ENCODE measurements at places on chromosomes 13 and 19.

DNA sequence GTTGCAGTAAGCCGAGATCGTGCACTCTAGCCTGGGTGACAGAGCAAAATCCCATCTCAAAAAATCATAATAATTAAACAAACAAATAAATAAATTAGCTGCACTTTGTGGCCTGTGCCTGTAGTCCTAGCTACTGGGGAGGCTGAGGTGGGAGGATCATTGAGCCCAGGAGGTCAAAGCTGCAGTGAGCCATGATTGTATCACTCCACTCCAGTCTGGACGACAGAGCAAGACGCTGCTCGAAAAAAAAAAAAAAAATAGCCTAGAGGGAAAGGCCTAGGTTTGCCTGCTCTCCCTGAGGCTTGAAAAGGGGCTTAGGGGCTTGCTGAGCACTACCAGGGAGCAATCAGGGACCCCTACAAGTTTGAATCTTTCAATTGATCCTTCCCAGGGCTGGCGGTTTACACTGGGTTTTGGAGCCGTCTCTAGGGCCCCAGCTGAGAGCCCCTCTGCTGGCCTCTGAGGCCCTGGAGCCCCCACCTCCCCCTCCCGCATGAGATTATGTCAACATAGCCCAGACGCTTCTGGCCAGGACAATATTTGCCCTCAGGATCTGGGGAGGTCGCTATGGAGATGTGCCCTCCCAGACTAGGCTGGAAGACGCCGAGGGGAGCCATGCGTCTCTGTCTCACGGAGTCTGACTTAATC is 10.4 kb upstream of the GIPR start:
- DNase-seq = no peak

DNA sequence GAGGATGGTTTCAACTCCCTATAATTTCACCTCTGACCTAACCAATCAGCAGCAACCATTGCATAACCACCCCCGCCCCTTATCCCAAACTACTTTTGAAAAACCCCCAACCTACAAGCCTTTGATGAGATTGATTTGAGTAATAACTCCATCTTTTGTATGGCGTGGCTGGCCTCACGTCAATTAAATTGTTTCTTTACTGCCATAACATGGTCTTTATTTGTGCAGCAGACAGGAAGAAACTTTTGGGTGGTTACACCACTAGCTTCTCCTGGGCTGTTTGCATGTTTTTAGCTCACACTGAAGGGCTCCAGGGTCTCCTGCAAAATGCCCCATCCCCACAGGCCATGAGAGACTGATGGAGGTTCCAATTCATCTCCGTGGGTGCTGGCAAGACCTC is 34.0 kb upstream of the PEG3 start:
- no peak for DNase-seq

- DNase-seq = no peak
These were observed 5.1 kb downstream of the ZNF599 start for GRCh38 chr19:34767951-34768350.

DNA sequence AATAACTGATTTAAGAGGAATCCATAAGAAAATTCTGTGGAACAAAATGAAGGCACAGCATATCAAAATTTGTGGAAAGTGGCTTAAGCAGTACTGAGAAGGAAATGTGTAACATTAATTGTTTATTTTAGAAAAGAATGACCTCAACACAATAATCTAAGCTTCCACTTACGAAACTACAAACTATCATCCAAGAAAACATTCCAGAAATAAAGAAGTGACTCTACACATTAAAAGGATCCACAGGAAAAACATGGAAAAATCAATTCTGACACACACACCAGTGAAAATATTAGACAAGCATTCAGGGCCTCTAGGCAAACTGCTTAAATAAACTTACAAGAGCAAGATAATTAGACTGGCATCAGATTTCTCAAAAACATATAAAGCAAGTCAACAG is 14.0 kb downstream of the EXOSC8 start:
- DNase-seq = no peak

DNA sequence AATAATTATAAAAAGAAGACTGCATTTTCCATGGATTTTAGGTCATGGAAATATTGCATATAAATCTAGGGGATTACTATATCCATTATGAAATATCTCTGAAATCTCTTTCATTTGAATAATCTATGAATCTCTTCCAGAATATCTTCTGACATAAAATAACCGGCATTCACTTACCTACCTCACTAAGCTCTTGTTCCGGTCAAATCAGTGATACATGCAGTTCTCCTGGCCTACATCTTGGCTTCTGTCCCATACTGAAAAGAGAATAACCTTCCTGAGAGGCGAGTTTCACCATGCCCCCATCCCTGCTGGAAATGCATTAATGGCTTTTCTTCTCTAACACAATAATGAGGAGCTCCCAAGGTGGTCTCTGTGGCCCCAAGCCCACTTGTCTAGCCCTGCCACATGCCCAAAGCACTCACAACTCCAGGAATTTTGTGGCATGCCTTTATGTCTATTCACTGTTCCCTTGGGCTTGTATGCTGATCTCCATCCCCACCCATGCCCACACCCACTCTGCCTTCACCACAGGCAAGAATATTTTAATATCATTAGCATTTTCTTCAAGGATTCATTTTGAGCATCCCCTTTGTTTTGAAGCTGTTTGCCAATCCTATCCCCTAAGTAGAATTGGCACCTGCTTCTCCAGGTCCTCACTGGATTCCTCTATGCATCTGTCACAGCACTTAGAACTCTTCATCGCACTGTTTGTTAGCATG is 401.6 kb downstream of the COG6 start:
- no peak for DNase-seq

GRCh38 chr19:1275976-1276627 is 772 bp downstream of the FAM174C start:
- no peak for DNase-seq

- no peak for DNase-seq
These were observed 261.1 kb downstream of the TBC1D4 start for GRCh38 chr13:75220861-75221260.

- DNase-seq = peak; percentile 3
These were observed 61.8 kb downstream of the AKAP11 start for GRCh38 chr13:42333613-42334328.

GRCh38 chr19:17101686-17102628 is 26.4 kb downstream of the MYO9B start:
- no peak for DNase-seq

- DNase-seq = no peak
These were observed 1.9 kb upstream of the PLPPR3 start for GRCh38 chr19:823565-824121.

DNA sequence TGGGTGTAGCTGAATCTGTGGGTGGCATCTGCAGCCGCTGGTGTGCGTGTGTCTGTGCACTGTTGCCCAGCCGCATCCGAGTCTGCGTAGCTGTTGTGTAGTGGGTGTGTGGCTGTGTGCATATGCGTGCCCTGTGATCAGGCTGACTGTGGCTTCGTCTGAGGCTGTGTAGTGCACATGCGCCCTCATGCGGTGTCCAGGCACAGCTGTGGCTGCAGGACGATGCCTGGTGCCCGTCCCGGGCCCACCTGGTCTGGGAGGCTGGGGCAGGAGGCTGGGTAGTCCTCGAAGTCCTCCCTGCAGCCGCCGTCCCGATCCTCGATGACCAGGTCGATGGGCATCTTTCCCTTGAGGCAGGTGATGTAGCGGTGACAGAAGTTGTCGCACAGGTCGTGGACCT is 4.9 kb downstream of the MEIS3 start:
- no peak for DNase-seq

- no peak for DNase-seq
These were observed 14.2 kb downstream of the ZAR1L start for GRCh38 chr13:32300920-32301319.
